ENCODE measurements at places on chromosomes 4 and X.

DNA sequence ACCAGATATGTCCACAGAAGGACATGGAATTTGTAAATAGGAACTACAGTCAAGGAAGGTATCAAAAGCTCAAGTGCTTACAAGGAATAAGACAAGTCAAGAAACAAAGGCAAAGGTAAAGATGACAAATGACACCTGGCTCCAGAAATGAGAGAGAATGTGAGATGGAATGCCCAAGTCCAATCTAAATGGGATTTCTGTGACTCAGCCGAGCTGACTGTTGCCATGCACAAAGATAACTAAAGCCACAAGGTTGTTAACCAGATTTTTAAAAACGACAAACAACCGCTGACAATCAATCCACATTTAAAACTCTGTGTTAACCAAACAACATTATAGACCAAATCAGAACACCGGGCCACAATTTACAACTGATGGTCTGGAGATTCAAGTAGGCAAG, 1.1 kb downstream of the NFXL1 start:
- DNase-seq, result peak; percentile 55

DNA sequence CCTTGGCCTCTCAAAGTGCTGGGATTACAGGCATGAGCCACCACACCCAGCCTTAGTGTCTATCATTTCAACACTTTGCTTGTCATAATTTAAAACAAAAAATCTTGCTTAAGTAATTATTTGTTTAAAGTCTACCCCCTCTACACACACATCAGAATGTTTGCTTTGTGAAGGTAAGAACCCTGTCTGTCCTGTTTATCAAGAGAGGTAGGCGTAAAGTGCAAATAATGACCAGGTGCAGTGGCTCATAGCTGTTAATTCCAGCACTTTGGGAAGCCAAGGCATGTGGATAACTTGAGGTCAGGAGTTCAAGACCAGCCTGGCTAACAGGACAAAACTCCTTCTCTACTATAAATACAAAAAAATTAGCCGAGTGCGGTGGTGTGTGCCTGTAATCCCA, 326.7 kb upstream of the CLNK start:
- peak; percentile 55 for DNase-seq

DNA sequence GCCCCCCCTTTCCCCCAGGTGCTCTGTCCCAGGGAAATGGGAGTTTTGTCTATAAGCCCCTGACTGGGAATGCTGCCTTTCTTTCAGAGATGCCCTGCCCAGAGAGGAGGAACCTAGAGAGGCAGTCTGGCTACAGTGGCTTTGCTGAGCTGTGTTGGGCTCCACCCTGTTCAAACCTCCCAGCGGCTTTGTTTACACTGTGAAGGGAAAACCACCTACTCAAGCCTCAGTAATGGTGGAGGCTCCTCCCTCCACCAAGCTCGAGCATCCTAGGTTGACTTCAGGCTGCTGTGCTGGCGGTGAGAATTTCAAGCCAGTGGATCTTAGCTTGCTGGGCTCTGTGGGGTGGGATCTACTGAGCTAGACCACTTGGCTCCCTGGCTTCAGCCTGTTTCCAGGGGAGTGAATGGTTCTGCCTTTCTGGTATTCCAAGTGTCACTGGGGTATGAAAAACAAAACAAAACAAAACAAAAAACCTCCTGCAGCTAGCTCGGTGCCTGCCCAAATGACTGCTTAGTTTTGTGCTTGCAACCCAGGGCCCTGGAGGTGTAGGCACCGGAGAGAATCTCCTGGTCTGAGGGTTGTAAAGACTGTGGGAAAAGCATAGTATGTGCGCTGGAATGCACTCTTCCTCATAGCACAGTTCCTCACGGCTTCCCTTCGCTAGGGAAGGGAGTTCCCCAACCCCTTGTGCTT, 41.7 kb downstream of the ITM2A start:
- DNase-seq, result no peak

DNA sequence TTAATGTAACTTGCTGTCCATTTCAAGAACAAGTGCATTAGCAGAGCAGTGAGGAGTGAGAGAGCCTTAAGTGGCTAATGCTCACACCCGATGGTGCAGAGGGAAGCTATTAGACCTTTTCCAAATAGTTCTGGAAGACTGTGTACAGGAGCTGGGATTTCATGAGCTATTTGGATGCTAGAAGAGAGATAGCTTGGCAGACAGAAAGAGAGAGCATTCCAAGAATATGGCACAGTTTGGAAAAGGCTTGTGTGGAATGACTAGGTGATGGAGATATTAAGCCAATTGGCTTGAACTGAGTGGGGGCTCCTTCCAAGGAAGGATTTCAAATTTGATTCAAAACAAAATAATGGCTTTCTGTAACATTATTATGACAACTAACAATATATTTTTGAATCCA, 1097.2 kb upstream of the TENM3 start:
- no peak for DNase-seq

- no peak for DNase-seq
Measured at GRCh38 chr4:2079006-2079405, 19.9 kb downstream of the NAT8L start.

- DNase-seq, result no peak
Measured at GRCh38 chrX:3990569-3990968, 277.1 kb upstream of the PRKX start.

DNA sequence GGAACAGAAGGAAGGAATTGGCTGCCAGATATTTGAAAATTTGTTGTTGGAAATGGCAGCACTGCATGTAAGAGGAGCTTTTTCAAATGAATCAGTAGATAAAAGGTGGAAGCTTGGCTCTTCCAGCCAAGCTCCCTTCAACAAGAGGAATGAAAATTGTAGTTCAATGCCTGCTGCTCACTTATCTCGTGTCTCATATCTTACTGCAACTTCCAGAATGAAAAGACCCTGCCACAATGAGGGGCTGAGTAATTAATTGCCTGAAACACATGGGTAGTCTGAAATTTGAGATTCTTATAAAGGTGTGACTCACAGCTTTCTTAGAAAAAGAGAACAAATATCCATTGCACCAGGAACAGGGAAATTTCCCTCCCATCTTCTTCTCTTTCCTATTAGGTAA, 53.0 kb downstream of the HAND2 start:
- DNase-seq, result no peak

DNA sequence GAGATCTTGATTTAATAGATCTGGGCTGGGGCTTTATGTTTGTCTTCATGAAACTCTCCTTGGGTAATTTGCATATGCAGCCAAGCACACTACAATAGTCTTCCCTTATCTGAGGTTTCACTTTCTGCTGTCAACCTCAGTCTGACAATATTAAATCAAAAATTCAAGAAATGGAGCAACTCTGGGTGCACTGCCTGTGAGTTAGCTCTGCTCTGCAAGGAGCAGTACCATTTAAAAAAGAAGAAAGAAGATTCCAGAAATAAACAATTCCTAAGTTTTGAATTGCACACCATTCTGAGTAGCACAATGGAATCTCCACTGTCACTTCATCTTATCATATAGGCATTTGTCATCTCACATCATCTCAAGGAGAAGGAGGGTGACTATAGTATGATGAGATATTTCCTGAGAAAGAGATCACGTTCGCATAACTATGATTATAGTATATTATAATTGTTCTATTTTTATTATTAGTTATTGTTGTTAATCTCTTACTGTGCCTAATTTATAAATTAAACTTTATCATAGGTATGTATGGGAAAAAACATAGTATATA, 9.4 kb downstream of the FNIP2 start:
- no peak for DNase-seq

- peak; percentile 16 for DNase-seq
Measured at GRCh38 chr4:182246401-182247205, 3.4 kb downstream of the TENM3 start.

DNA sequence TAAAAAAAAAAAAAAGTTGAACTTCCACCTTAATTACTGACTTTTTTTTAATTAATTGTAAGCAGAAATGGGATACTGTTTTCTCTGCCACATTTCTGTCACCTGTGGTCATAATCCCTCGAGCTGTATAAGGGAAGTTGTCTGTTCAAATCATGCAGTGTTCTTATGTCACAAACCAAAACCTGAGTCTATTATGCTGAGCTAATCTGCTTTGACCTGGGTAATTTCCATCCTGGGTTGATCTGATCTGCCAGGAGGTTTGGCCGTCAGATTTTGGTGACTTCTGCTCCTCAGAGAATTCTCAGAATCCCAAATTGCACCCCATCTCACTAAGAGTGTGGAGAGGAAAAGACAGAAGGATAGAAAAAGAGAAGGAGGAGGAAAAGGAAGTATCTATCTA, 683.1 kb downstream of the KCTD8 start:
- no peak for DNase-seq

Measured in bronchial epithelial cell (primary cell).